ENCODE measurements at places on chromosomes 3 and 15.

DNA sequence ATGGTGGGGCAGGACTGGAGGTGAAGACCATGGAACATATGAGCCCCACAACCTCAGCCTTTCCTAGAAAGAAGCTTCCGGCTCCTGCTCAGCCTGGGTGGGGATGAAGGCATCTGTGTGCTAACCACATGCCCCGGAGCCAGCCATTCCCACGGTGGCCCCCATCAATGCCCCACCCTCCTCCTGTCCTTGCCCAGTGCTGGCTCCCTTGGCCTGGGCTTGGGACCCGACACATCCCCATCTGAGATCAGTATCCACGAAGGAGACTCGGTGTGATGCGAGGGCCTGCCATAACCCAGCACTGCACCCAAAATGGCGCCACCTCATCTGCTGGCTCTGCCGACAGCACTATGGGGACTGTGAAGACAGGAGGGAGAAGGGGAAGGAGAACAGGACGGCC lies 16.5 kb upstream of the PLXND1 start:
- no peak for DNase-seq

- DNase-seq, result no peak
Observed at GRCh38 chr3:170055209-170055608, 17.4 kb downstream of the GPR160 start.

GRCh38 chr15:66895794-66896453 lies 169.5 kb upstream of the SMAD3 start:
- no peak for DNase-seq

DNA sequence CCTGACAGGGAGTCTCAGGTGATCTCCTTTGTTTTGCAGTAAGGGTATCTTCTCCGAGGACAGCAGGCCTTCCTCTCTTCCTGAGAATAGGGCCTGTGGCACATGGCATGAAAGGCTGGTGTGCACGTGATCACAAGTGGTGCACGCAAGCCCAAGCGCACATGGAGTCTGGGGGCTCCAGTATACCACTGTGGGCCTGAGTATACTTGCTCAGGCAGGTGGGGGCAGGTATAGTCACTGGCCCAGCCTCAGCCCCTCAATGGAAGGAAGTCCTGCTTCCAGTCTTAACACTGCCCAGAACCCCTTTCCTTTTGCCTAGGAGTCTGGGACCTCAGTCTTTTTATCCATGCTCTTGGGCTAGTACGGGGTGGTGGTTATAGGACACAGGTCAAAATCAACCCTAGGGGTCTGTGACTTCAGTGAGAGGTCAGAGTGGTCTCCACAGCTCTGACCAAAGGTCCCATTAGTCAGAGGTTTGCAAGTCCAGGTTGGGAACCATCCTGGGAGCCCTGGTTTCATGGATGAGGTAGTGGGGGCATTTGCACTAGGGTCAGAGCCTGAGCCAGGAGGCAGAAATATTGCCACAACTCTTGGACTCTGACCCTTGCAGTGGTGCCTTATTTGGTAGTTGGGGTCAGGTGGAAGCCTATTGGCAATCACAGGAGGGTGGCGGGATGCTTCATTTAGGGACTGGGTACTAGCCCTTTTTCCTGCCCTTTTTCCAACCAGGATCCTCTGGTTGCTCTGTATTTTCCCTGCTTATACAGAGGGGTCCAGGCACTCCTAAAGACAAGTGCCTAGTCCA lies 823 bp upstream of the CCDC71 start:
- DNase-seq, result no peak

GRCh38 chr3:94862703-94863102 lies 799.8 kb downstream of the NSUN3 start:
- DNase-seq, result no peak
